Eye (tissue), 1 donor: ENCODE measurements at places on chromosomes 1 and 21.
A peak's percentile ranks its signal among the peaks of the same experiment; 100 is the strongest.

- DNase-seq = no peak
Observed at GRCh38 chr1:32971576-32971975, 7.0 kb upstream of the RNF19B start.

- DNase-seq = no peak
Observed at GRCh38 chr1:89760496-89760895, 60.3 kb upstream of the LRRC8D start.

GRCh38 chr1:93237021-93237420, 56.5 kb downstream of the CCDC18 start:
- DNase-seq = no peak

DNA sequence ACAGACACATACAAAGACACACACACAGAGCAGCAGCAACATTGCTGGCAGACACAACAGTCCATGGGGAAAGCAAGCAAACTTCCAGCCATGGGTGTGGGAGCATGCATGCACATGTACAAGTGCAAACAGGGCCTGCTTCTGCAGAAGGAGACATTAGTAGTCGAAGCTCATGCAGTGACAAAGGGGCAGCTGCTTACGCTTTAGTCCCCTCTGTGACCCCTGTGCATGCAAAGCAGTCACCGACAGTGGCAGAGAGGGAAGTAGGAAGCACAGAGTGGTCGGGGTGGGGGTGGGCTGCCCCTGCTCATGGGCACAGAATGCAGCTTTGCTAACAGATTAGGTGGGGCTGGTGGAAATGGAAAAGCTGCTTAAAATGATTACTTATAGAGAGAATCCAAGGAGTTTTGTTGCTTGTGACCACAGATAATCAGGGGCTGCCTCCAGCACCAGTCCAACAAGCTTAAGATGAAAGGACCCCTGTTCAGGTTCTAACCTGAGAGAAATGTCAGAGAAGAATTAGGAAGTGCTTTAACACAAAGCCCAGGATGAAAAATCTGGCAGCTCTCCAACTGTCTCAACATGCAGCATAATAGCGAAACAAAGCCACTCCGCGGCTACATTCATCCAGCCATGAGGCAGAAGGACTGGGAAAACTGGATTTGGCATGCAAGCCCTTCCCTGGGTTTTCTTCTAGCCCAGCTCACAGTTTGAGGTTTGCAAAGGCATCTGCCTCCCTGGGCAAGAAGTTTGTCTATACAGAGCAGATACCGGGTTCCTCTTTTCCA, 378.9 kb downstream of the KCNH1 start:
- peak; percentile 87 for DNase-seq

DNA sequence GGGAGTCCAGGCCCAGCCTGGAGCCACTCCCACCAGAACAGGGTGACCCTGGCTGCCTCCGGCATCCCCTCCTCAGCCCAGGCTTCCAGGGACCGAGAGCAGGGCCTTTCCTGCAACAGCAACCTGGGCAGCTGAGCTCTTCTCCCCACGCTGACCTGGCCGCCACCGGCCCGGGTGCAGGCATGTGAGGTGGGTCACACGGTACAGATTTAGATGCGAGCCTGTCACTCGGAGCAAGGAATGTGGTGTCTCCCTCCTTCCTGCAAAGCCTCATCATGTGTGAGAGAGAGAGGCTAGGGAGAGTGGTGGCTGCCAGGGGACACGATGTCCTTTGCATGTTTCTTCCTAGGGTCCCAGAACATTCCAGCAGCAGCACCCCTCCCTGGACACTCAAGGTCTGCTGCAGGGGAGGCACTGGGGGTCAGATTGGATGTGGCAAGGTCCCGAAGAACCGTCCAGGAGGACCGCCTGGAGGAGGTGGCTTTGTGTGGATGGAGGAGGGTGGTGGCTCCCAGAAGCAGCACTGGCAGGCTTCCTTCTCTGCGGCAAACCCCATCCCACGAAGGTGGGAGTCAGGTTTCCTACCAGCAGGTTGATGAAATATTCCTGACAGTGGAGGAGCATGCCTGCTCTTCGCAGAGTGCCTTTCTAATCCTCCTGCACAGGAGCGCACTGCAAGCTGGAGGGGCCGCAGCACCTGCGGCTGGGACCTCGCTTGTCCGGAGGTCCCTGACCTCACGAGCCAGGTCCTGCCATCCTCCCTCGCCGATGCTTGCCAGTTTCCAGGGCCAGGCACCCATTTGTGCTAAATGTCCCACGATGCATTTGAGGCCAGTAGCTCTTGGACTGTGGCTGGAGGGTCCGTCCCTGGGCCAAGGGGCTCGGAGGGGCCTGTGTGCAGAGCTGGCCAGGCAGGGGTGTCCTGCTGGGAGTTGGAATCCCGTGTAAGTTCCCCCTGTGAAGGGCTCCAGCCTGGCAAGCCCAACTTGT, 68.4 kb downstream of the PRDM16 start:
- DNase-seq = peak; percentile 28

DNA sequence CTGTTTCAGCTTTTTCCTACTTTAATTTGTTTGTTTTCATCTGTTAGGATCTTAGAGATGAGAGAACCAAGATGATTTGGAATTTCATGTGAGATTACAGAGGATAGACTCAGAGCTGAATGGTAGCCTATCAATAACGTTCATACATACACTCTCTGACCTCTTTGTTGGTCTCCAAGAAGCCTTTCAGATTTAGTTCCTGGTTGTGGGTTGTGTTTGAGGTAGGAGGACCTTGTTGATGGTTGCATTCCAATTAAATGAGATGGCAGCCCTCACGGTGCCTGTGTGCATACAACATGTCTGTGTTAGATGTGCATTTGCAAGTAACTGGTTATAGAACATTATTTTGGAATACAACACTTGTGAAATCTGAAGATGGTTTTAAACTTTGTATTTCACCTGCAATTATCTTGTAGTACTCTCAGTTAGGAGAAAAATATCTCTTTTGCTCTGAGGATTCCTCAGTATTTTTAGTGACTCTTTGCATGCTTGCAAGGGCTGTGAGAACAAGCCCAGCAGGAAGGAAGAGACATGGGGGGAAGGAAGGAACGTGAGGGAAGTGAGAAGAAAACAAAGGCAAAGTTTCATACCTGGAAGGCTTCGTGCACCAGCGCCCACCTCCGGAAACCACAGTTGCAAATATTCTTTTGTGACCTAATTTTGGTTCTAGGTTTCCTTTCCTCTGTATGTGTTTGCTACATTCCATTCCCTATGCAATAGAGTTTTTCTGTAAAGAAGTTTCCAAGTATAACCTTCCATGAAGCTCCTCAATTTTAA, 291.8 kb downstream of the DISC1 start:
- no peak for DNase-seq

DNA sequence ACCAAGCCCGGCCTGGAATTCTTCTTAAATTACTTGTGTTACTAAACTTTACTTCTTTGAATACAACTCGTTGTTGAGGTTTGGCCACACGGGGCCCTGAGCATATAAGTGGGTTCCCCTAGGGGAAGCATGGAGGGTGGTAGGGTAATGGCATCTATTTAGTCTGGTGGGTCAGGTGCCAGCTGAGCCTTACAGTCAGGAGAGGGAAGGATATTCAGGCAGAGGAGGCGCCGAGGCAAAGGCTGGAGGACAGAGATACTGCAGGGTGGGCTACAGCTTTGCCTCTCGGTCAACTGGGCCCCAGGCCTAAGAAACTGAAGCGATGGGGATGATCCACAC, 424 bp upstream of the NECAP2 start:
- no peak for DNase-seq

GRCh38 chr1:208122612-208123358, 121.4 kb downstream of the PLXNA2 start:
- no peak for DNase-seq

DNA sequence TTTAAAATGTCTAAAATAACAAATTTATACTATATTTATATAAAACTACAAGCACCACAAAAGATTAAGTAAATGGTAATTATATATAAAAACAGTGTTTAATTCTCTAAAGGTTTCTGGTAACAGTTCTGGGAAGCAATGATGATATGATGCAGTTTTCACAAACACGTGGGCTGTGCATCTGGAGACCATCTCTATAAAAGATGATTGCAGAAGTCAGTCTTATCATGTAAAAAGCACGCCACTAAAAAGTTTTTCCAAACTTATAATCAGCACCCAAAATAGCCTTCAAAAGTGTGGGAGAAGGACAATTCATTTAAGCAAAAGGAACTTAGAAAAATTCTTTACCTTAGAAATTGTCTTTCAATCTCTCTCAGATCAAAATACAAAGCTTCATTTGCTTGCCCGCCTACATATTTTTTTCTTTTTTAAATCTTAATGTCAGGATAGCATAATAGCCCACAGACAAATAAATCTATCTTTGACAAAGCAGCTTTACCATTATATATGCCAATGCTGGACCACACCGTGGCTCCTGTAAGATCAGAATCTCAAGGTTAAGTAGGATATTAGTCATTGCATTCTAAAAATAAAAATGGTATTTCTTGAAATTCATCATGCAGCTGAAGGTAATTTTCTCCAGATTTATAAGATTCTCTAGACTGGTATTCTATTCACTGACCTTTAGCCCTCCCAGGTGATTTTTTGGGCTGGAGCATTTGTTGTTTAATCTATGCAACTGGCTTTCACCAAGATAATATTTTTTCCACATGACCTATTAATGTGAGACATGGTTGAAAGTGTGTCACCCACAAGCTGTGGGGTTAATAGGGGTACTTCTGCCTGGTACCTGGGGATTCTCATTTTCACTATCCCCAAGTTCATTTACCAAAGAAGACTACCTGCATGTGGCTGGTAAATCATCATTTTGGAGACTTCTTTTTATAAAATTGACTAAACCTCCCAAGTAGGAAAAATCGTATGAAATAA, 189.6 kb upstream of the ST6GALNAC5 start:
- DNase-seq = no peak

- no peak for DNase-seq
Observed at GRCh38 chr1:112954945-112955772, 837 bp downstream of the SLC16A1 start.

- DNase-seq = no peak
Observed at GRCh38 chr1:110786802-110787327, 86.1 kb upstream of the CD53 start.
